ENCODE measurements at places on chromosomes 4 and X.

DNA sequence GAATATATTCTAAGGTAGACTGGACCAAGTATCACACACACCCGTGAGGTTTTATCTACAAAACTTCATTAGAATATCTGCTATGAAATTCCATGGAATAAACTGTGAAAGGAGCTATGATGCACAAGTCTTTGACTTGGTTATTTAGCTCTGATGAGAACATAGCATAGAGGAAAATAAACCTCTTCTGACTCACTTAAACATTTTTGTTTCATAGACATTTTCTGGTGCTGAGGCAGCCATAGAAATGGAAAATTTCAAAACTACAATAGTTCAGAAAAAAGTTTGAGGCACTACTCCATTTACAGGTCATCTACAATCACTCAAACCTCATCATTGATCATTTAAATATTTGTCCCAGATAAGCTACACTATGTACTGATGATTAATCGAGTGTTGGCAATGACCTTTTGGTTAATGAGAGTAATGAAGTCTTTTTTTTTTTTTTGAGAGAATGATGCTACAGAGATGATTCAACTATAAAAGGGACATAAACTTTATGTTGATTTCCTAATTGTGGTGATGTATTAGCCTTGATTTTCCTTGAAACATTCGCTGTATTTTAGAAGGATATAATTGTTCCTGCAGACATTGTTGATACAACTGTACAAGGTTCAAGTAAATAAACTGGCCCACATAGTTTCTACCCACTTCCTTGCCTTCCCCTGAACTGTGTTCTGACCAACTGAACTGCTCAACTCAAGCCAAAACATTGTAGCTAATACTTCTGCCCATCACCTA lies 77.5 kb downstream of the AREG start:
- no peak for DNase-seq

- no peak for DNase-seq
Measured at GRCh38 chrX:115357326-115358120, 68.0 kb downstream of the LUZP4 start.

GRCh38 chr4:112736718-112737135 lies 99.8 kb downstream of the LARP7 start:
- DNase-seq, result no peak

- no peak for DNase-seq
Measured at GRCh38 chr4:161906836-161907589, 256.8 kb downstream of the FSTL5 start.

- DNase-seq, result no peak
Measured at GRCh38 chrX:96683997-96684338, 674 bp upstream of the DIAPH2 start.

- no peak for DNase-seq
Measured at GRCh38 chrX:132758759-132759158, 199.7 kb downstream of the HS6ST2 start.

- no peak for DNase-seq
Measured at GRCh38 chrX:41558531-41558930, 111.4 kb downstream of the NYX start.

- no peak for DNase-seq
Measured at GRCh38 chrX:16137416-16138107, 14.2 kb downstream of the GRPR start.
